OCI-M1 (cell line): ENCODE measurements at places on chromosomes 5 and 9.

DNA sequence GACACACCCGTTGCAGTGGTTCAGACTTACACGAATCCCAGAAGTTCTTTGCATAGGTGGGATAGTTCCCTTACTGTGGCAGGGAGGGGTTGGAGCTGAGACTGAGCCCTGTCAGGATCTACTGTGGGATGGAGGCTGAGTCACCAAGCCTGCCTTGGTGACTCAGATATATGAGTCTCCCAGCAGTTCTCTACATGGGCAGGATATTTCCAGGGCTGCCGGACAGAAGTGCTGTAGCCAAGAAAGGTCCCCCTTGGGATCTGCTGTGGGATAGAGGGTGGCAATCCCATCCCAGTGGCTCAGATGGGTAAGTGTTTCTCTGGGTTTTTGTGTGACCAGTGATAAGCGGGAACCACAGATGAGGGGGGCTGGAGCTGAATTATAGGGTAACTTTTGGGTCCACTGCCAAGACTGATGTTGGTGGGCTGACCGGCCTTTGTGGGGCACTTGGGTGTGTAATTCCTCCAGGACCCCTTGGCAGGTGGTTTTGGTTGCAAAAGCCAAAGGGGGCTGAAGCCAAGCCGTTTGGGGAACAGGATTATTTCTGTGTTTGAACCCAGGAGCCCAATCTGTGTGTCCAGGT lies 18.7 kb downstream of the XRCC4 start:
- DNase-seq: no peak

DNA sequence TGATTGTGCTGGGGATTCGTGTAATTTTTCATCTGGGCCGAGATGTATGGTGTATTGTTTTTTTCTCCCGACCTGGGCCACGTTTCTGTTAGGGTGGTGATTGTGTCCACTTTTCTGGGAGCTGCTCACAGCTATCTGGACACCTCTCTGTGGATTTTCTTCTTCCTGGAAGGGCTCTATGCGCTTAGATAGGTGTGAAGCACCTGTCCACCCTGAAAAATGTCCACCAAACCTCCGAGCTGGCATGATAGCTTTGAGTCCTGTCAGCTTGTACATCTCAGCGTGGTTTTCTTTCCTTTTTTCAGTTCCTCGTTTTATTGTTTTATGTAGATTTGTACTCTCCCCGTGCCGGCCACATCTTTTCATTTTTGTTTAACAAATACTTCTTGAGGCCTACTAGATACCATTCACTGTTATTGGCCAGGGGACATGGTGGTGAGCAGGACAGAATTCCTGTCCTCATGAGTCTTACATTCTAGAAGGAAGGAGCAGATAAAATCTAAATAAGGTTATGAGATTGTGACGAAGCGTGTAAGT lies 1.1 kb downstream of the UGCG start:
- DNase-seq: peak; percentile 73

GRCh38 chr9:34169125-34169524 lies 9.7 kb upstream of the UBAP1 start:
- no peak for DNase-seq

GRCh38 chr5:153523211-153523610 lies 32.7 kb downstream of the GRIA1 start:
- no peak for DNase-seq

- DNase-seq: no peak
Measured at GRCh38 chr9:36922548-36922947, 111.5 kb downstream of the PAX5 start.

DNA sequence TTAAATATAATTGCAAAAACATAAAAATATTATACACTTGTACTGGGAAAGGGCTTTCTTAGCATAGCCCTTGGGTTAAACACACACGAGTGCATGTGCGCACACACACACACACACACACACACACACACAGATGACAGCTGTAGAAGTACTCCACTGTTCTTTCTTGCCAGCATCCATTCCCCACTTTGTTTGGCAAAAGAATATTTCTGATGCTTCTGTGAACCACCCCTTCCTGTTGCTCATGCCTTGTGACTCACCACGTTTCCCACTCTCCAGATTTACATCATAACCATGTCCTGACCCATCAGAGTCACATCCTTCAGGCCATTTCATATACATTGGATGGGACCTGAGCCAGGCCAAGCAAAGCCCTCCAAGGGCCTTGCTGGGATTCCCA lies 280.1 kb downstream of the DNAH5 start:
- DNase-seq: no peak

- DNase-seq: no peak
Measured at GRCh38 chr5:98997000-98997399, 68.2 kb upstream of the CHD1 start.

- no peak for DNase-seq
Measured at GRCh38 chr9:89274838-89275237, 36.2 kb upstream of the CKS2 start.

GRCh38 chr5:107519900-107520354 lies 150.8 kb downstream of the EFNA5 start:
- DNase-seq: peak; percentile 18

DNA sequence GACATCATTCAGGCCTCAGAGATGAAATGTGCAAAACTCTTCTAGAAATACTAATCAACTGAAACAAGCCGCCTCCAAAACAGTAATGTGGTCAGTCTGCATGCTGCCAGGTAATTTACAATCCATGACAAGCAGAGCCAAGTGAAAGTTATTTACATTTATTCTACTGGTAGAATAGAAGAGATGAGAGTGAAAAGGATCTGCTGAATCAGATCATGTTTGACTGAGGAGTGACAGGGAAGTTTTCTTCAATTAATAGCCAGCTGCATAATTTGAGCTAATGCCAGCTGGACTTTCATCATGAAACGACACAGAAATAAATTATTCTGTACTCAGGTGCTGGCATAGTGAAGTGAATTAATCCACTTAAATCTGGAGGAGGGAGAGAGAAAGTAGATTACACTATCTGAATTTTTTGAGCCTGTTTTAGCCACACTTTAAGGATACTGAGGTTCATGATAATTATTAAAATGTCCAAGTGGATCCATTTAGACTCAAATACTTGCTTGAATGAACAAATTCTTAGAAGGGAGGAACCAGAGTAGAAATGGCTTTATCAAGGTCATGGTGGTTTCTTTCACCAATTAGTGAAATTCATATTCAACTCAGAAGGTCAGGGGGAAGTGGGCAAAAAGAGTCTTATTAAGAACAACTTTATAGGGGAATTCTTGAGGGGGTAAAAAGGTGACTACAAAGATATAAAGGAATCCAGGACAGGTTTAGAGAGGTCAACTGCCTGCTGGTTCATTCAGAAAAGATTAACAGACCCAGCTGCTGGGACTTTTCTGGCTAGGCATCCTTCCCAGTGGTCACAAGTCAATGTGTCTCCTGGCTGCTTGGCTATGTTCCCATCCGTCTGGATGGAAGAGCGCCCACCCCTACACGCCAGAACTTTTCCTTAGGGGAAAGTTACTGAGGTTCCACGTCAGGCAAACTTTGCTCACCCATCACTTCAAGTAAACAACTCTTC lies 350.4 kb downstream of the PDE4D start:
- DNase-seq: peak; percentile 32

DNA sequence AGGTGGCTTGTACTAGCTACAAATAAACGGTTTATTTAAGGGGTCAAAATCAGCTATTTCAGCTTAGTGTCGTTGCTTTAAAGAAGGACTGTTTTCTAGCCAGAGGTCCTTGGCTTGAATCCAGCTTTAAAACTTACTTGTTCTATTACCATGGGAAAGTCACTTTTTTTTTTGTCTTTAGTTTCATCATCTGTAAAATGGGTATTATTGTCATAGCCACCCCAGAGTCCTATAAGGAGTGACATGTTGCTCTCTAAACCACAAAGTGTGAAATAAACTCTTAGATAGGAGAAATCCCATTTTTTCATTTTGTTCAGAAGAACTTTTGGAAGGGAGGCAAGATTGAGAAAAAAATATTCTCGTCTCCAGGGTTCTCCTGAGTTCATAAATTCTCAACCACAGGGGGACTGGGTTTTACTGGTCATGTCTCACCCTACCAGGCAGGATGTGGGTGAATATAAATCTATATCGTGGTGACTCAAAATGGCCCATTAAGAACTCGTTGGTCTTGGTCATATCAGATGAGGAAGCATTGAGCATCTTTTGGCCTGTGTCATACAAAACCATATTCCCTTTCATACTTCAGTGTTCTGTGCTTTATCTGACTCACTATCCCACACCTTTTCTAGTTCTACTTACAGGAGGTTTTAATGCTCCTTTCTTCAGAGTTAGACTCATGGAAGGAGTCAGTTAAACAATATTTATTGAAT lies 202.7 kb upstream of the NR3C1 start:
- DNase-seq: peak; percentile 10

DNA sequence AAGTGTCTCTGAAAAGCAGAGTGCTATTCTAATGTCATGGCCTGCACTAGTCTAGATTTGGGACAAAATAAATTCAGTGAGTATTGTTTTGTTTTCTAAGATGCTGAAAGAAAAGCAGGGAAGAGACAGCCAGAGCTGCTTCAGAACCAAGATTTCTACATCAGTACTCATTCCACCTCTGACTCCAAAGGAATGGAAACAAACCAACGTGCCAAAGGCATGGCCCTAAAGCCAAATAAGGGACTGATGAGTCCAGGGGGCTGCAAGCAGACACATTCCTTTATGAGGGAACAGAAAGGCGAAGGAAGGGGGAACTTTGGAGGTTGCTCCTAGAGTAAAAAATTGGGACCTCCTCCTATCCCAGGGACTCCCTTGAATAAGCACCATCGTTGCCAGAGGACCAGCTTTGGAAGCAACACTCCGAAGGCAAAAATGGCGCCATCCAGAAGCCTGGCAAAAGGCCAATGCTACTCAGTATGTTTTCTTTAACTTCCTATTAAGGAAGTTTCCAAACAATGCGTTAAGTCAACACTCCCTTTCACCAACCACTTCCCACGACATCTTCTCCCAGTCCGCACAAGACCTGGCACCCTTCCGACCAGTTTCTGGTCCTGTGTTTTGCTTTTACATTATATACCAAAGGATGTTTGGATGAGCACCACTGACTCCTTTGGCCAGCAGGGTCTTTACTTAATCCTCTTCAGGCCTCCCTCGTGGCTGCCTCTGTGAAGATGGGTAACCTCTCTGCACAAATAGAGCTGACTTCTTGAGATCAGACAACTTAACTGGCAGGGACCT lies 31.6 kb downstream of the ADAM19 start:
- no peak for DNase-seq

DNA sequence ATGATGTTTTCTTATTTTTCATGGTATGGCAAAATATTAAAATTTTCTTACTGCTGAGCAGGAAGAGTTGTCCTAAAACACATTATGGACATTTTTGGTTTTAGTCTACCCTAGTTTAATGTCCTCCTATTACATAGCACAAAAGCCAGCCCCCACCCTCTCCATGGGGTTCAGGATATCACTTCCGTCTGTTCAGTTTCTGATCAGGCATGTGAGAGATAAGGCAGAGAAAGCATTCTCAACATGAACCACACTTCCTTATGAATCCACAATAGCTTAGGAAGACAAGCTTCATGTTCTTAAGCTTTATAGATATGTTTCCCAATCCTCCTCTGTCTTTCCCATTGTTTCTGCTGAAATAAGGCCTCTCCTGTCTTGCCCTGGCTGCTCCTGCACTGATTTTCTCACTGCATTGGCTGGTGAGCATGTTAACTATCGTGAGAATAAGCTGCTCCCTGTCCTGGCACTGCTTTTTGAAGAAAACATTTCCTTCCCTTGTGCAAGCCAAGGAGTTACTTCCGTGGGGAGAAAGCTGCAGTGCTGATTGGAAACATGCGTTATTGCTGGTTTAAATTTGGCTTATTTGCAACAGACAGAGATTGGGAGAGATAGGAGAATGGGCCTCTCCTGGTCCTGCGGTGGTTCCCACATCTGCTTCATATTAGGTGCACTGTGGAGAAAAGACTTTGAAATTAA lies 260.3 kb upstream of the RPS23 start:
- DNase-seq: peak; percentile 24

- DNase-seq: peak; percentile 11
Measured at GRCh38 chr5:132364319-132364718, 5.2 kb upstream of the SLC22A5 start.

- DNase-seq: no peak
Measured at GRCh38 chr9:112158656-112159367, 16.3 kb downstream of the SUSD1 start.

- DNase-seq: no peak
Measured at GRCh38 chr9:127714951-127715469, 453 bp downstream of the PTRH1 start.

DNA sequence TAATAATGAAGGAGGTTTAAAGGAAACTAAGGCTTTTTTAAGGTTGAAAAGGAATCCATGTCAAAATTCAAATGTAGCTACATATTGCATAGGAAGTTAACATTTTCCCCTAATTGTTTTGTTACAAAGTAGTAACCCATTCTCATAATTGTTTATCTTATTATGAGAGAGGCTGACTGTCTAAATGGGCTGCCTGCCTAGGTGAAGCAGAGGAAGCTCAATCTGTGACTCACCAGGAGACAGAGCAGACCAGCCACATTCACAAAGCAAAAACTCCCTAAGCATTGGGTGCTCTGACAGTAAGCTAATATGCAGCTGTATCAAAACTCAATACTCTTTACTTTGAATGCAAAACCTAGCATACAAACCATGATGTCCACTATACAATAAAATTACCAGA lies 208.5 kb downstream of the ROR2 start:
- no peak for DNase-seq

- peak; percentile 60 for DNase-seq
Measured at GRCh38 chr9:91302831-91303230, 58.9 kb downstream of the AUH start.

- no peak for DNase-seq
Measured at GRCh38 chr5:32869216-32869615, 158.1 kb downstream of the NPR3 start.

DNA sequence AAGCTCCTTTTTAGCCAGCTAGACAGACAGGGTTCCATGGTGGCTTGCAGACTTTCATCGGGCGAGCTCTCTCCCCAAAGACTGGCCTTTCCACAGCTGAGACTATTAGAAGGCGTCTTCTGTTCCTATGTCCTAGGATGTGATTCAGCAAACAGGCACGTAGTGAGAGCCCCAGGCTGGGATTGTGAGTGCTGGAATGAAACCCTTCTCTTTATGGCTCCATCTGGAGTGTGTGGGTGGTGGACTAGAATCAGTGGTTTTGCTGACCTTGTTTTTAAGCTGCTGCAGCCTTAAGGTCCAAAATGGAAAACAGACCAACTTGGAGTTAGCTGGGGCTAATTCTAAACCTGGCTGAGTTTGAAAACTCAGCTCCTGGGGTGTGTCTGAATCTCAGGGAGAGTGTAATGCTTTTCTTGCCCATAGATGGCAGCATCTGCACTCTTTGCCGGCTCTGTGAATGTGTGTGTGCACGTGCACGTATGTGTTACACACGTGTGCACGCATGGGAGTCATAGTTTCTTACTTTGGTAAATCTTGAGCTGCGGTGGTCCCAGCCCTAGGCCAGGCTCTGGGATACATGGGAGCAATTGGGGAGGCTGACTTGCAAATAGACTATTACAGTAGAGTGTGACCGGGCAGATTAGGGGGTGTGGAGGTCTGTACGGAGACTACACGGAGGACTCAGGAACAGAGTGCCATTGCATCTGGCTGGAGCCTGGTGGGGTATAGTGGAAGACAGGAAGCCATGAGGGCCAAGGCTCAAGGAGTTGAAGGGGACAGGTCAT lies 10.7 kb downstream of the GSN start:
- DNase-seq: peak; percentile 77
